ENCODE measurements at places on chromosomes 6 and 20. TPM values are rescaled to one million over a fixed set of nuclear protein-coding genes. Genes with fewer than 3 reads are reported as not detected.

SLCO4A1 gene
- 30.7 TPM for total RNA-seq

CFB gene
- 0.82 TPM for total RNA-seq

SLC22A3 gene
- not detected for total RNA-seq

LY6G6F gene
- total RNA-seq, result not detected

HNF4A gene
- total RNA-seq, result not detected

TSBP1 gene
- not detected for total RNA-seq

PHF10 gene
- total RNA-seq, result 77.9 TPM

TREML1 gene
- total RNA-seq, result not detected

IMPG1 gene
- total RNA-seq, result not detected

DNAJC5 gene
- total RNA-seq, result 33.7 TPM

CENPW gene
- total RNA-seq, result 75.1 TPM

DEFB132 gene
- not detected for total RNA-seq

SPATS1 gene
- not detected for total RNA-seq

GRCh38 chr20:48486065-48486464, 341.7 kb downstream of the PREX1 start:
- DNase-seq, result no peak

- DNase-seq, result no peak
Observed at GRCh38 chr20:8232332-8232731, 100.3 kb downstream of the PLCB1 start.

DNA sequence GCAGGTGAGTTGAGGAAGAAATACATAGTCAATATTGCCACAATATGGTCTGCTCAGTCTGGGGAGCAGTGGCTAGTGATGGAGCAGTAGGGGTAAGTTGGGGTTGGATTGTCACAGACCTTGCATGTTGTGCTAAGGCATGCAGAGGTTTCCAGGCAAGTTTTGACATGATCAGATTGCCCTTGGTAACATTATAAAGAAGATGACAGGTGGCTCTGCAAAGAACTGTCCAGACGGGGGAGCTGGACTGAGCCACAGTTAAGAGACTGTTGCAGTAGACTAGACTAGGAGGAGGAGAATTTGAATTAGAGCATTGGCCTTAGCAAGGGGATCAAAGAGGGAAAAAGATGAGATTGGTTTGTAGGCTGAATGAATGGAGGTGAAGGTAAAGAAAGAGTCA, 23.4 kb downstream of the ATRN start:
- DNase-seq, result no peak

DNA sequence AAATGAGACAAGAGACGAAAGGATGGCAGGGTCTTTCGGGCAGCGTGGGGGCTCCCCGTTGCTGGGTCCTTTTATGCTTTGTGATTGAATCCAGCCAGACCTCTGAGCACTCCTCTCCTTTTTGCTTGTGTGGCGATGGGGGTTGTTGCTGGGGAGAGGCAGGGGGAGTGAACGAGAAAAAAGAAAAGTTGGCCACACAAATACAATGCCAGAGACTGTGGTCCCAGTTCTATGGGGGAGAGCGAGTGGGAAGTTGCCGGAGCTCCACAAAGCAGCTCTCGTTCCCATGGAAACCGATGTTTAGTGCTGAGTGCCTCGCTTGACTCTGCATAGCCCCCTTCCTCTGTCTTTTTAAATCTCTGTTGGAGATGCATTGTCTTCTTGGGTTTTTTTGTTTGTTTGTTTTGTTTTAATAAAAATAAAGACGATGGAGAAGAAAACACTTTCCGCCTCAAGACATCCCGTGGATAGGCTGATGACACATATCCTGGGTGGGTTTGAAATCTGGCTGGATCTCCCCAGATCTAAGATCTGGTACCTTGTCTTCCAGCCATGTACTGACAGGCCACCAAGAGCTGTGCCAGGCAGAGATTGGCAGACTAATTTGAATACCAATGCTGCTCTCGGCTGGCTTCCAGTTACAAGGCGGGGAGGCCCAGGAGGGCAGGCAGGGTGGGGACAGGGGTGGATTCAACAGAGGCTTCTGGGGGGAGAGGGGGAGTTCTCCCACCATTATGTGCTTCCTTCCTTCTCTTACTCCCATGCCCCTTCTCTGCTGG, 529.3 kb downstream of the QKI start:
- no peak for DNase-seq

DNA sequence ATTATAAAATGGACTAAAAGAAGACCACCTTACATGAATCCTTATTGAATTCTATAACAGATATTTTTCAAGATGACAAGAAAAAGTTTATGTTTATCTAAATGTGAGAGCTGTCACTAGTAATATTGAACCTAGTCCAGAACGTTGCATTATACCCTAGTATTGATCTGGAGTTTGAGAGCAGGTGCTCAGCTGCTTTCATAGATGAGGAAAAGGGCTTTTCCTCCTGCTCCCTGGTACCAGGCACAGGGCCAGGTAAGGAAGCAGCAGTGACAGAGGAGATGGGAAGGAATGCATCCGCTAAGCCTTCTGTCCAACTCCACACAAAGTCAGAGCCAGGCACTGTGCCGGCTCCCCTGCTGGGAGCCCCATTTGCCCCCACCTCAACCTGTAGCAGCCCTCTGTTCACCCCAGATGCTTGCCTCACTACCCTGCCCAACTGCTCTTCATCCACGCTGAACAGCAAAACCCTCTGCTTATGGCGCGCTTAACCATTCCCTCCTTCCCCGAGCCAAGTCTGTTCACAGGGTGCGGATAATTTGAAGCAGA, 393.1 kb downstream of the FRK start:
- DNase-seq, result no peak

- no peak for DNase-seq
Observed at GRCh38 chr20:33790566-33790965, 20.6 kb upstream of the CHMP4B start.

- no peak for DNase-seq
Observed at GRCh38 chr20:9458138-9458796, 56.1 kb upstream of the LAMP5 start.

DNA sequence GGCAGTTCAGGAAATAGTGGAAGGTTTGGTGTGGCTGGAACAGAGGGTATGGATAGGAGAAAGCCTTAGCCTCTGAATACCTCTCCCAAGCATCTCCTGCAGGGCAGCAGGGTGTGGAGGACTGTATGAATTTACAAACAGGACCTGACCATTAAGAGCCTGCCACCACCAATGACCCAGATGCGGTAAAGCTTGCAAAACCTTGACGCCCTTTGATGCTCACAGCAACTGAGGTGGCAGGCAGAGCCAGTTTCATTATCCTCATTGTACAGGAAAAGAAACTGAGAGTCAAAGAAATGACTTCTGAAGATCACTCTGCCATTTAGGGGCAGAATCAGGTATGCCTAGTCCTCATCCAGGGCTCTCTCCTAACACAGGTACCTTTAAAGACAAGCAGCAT, 2.4 kb downstream of the HM13 start:
- peak; percentile 62 for DNase-seq

DNA sequence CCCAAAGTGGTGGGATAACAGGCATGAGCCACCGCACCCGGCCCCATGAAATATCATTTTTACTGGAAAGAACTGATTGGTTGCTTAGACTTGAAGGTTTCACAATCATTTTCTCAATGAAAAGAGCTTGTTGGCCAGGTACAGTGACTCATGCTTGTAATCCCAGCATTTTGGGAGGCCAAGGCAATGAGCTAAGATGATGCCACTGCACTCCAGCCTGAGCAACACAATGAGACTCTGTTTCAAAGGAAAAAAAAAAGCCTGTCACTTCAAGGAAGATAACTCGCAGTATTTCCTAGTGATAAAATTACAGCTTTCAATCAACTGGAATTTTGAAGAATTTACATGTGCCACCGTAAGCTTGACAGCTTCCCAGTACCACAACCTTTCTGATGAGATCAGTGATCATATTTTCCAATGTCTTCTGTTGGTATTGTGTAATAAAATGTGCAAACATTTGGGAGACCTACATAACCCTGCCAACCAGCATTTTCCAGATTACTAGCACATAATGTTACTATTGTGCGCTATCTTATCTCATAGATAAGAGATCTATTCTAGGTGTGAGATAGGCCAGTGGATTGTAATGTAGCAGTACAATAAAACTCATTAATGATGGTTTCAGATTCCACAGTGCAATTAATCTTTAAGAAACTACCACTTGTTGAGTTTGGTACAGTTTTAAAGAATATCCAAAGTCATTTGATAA, 7.2 kb downstream of the PNLDC1 start:
- DNase-seq, result no peak

- no peak for DNase-seq
Observed at GRCh38 chr6:164095056-164095455, 680.5 kb downstream of the QKI start.

DNA sequence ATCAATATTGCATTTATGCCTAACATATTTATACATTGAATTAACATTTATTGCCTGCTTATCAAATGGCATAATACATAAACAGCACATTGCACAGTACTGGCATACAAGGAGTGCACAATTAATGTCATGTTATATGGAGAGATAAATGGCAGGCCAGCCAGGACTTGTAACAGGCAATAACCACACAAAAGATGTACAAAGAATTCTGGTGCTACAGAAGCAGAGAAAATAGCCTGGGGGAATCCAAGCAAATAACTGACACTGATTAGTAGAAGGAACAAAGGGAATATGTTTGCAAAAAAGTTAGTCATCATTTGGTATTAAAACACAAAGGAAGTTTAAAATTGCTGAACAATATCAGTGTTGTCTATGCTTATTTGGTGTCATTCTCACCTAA, 27.3 kb downstream of the COL21A1 start:
- no peak for DNase-seq

GRCh38 chr20:50111120-50111828, 1.7 kb downstream of the UBE2V1 start:
- peak; percentile 85 for DNase-seq

- DNase-seq, result no peak
Observed at GRCh38 chr6:151761851-151762250, 45.6 kb upstream of the ESR1 start.

GRCh38 chr20:64196309-64196708, 32.1 kb downstream of the MYT1 start:
- DNase-seq, result no peak

- peak; percentile 79 for DNase-seq
Observed at GRCh38 chr20:38674092-38674764, 50.1 kb upstream of the SLC32A1 start.

- DNase-seq, result peak; percentile 51
Observed at GRCh38 chr6:3194535-3195419, 32.7 kb downstream of the TUBB2B start.

GRCh38 chr20:55649254-55649653, 356.1 kb downstream of the CBLN4 start:
- DNase-seq, result no peak

DNA sequence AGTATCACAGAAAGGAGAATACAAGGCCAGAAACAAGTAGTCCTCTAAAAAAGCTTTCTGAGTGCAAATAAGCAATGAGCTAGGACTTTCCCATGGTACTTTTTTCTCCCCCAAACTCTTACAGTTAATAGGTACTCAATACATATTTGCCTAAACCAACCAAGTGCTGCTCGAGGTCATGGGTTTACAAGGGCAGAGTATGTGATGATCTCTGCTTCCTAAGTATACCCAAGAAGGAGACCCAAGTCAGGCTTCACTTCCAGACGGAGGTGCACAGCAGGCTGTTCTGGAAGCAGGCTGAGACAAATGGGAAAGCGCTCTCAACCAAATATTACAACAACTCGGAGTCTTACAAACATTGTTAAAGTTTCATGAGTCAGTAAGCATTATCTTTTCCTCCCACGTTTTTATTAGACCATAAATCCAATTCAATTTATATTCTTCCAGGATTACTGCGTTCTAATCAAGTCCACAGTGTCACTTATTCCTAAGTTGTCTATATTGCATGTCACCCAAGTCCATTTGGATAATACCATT, 8.1 kb downstream of the FYN start:
- DNase-seq, result no peak

- no peak for DNase-seq
Observed at GRCh38 chr20:45971425-45971674, 653 bp downstream of the ZNF335 start.

GRCh38 chr6:161189891-161190290, 84.0 kb downstream of the AGPAT4 start:
- DNase-seq, result no peak

- no peak for DNase-seq
Observed at GRCh38 chr20:19129976-19130612, 82.3 kb upstream of the SLC24A3 start.

All from activated CD4-positive, alpha-beta memory T cell treated with anti-CD3 and anti-CD28 coated beads for 36 hours (primary cell).